Stimulated activated naive CD4-positive, alpha-beta T cell (primary cell): ENCODE measurements at places on chromosomes 4 and X.
A peak's percentile ranks its signal among the peaks of the same experiment; 100 is the strongest.

DNA sequence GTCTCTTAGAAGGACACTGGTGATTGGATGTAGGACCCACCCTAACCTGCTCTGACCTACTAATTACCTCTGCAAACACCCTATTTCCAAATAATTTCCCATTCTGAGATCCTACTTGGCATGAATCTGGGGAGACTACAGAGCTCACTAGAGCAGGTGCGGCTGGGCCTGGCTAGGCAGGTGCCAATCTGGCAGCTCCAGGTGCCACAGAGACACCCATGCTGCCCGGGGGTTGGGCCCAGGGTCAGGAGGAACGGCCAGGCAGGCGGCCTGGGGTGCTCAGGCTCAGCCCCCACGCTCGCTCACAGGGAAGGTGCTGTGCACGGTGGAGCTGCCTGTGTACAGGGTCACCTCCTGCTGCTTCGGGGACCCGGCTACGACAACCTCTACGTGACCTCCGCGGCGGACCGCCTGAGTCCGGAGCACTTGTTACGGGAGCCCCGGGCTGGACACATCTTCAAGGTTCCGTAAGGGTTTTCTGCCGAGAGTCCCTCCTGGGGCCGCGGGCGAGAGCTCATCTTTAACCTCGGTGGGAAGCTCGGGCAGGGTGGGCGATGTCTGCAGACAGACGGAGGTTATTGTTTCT, 26.5 kb upstream of the PLCXD1 start:
- no peak for DNase-seq

DNA sequence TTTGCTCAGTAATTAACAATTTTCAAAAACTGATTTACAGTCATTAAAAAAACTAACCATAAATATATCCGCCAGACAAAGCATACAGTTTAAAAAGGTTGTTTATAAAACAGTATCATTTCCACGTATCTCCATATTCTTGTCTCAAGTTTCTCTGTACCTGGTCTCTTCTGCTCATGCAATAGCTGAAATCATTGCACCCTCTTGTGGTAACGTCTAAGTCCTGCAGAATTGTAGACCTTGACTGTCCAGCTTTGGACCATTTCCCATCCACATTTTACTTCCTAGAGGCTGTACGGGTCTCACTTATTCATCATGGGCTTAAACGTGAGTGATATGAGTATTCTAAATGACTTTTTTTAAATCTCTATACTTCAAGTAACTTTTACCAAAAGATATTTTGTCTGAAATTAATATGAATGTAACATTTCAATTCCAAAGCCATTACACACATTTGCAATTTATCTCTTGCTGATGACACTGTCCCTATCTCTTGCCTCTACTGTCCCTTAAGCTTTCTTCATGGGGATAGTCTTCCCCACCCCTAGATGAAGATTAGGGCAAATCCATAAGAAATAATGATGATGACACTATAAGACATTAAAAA, 118.5 kb downstream of the BTC start:
- no peak for DNase-seq

DNA sequence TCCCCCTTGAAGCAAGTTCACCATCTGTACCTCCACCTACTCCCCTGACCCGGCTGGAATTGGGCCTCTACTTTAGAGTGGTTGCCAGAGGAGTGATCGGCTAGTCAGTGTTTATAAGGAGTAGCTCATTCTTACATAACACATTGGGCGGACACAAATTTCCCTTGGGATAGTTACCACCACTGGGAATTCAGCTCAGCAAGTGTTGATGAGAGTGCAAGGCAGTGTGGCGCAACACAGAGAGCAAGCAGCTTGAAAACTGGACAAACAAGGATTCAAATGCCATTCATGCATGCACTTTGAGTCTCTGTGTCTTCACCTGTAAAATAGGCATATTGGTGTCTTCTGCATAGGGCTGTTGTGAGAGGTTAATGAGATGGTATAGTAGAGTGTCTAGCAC, 92.7 kb downstream of the STK32B start:
- DNase-seq: no peak

- no peak for DNase-seq
These were observed 124.9 kb downstream of the STOX2 start for GRCh38 chr4:184030036-184030435.

GRCh38 chr4:73725510-73725909, 14.9 kb upstream of the CXCL8 start:
- no peak for DNase-seq

- DNase-seq: no peak
These were observed 5.3 kb upstream of the PAPSS1 start for GRCh38 chr4:107725281-107725859.

DNA sequence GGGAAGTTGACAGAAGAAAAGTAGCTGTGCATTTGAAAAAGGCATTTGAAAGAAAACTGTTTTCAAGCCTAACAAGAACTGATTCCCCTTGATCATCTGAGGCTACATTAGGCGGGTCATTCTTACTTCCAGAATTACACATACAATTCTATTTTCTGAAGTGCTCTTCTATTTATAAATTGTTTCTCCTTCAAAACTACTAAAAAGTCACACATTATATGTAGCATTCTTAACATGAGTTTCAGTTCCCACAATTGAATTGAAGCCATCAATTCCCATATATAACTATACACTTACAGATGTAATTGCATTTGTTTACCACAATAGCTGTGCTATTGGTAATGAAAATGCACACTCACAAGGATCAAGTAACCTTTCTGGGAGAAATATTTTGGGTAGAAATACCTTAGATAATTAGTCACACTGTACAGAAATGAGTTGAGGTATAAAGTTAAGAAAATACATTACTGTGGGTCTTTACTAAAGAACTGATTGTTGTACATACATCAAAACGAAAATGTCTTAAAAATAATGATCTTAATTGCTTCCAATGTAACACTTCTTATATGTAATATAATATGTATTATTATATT, 1688.0 kb upstream of the AGA start:
- DNase-seq: no peak

DNA sequence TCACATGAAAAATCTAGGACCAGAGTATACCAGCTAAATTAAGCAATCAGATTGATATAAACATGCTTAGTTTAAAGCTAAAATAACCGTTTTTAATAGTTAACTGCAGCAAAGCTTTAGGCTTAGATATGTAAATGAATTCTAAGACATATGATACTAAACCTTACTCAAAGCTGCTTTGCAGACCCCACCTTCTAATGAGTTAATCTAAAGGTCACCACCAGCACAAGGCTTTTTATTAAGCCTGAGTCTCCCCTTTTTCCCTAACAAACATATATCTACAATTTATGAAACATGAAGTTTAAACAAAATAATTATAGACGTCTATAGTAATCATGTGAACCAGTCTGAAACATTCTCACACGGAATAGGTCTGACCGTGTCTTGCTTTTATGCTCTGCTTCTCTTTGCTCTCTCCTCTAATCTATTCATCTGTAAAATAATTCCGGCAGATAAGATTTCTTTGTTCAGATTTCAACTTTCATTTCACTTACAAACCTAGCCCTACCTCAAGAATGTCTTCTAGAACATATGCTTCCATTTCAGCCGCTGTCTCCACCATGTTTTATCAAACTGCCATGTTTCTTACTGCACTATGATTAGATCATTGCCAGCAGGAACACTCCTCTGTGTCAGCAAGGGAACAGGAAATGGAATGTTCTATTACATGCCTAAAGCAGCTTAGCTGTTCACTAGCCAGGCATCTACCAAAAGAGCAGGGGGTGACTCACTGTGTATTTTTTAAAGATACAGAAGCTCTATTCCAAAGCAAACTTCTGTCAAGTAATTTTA, 35.9 kb downstream of the ANKRD17 start:
- DNase-seq: peak; percentile 82

GRCh38 chr4:60039908-60040307, 1160.2 kb upstream of the ADGRL3 start:
- DNase-seq: no peak

- DNase-seq: no peak
These were observed 3.1 kb upstream of the CYSLTR1 start for GRCh38 chrX:78330540-78330939.

GRCh38 chrX:124250835-124251437, 81.5 kb upstream of the TEX13D start:
- DNase-seq: no peak

DNA sequence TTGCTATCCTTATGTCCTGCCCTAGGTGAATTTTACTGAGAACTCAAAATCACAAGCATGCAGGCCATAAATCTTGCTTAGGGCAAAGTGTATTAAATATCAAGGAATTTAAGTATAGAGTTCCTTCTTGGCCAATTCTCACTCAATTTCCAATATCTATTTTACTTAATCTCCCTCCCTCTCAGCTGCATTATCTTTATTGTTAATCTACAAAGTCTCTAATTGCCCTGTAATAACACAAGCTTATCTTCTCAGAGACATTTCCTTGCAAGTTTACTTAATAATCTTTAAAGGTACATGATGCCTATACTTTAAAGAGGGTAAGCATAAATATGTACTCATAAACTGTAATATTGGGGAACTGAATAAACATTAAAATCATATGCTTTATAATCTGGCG, 26.9 kb upstream of the MAOB start:
- DNase-seq: no peak

GRCh38 chrX:55357236-55357635, 92.5 kb upstream of the PAGE3 start:
- peak; percentile 18 for DNase-seq

DNA sequence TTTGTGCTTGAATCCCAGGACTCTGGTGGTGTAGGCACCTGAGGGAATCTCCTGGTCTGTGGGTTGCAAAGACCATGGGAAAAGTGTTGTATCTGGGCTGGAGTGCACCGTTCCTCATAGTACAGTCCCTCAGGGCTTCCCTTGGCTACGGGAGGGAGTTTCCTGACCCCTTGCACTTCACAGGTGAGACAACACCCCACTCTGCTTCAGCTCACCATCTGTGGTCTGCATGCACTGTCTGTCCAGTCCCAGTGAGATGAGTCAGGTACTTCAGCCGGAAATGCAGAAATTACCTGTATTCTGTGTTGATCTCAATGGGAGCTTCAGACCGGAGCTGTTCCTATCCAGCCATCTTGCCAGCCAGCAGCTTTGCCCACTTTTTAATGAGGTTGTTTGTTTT, 353.0 kb upstream of the IRS4 start:
- DNase-seq: no peak

DNA sequence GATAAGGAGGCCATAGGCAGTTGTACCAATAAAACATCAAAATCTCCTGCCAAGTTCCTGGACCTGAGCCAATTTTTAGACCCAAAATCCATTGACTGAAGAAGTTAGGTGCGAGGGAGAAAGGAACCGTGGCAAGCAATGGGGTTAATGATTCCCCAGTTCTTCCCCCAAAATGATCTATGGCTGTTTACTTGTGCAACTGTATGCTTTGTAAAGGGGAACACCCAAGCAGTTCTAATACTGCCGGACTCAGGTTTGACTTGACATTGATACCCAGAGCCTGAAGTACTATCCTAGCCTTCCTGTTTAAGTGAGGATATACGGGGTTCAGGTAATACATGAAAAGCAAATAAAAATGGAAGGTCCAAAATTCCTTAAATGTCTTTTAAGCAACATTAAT, 6.7 kb upstream of the EIF4E start:
- DNase-seq: no peak

DNA sequence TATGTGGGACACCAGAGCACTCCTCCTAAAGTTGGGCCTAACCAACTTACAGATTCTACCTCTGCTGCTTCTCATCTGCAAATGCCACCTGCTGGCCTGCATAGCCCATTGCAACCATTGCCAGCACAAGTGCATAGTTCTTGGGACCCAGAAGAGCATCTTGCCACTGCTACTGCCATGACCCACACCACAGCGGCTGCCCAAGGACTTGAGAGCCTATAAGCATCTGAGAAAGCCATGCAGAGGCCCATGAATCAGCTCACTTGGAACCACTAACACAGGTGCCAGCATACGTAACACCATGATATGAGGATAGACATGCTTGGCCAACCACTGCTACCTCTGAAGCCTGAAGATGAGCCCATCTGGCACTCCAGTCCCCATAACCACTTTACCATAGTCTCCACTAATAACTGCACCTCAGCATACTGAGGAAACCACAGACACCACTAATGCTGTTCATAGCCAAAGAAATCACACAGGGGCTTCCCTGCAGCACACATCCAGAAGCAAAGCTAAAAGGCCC, 258.1 kb upstream of the AGTR2 start:
- no peak for DNase-seq

DNA sequence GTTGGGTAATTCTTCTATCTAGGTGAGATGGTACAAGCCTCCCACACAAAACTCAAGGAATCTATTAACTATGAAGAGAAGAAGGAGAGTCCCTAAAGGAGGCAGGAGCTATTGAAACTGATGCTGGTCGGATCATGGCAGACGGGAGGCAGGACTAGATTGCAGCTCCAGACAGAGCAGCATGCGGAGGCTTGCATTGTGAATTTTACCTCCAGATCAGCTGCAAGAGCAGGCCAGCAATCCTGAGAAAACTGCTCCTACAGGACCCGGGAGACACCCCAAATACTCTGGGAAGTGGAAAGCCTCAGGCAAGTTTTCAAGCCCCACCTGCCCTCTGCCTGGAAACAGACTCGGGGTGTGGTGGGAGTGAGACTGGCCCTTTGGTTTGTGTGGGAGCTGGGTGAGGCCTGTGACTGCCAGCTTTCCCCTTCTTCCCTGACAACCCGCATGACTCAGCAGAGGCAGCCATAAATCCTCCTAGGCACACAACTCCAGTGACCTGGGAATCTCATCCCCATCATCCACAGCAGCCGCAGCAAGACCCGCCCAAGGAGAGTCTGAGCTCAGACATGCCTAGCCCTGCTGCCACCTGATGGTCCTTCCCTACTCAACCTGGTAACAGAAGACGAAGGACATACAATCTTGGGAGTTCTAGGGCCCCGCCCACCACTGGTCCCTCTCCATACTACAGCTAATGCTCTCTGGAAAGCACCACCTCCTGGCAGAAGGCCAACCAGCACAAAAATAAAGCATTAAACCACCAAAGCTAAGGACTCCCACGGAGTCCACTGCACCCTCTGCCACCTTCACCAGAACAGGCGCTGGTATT, 30.9 kb downstream of the GATB start:
- DNase-seq: no peak

DNA sequence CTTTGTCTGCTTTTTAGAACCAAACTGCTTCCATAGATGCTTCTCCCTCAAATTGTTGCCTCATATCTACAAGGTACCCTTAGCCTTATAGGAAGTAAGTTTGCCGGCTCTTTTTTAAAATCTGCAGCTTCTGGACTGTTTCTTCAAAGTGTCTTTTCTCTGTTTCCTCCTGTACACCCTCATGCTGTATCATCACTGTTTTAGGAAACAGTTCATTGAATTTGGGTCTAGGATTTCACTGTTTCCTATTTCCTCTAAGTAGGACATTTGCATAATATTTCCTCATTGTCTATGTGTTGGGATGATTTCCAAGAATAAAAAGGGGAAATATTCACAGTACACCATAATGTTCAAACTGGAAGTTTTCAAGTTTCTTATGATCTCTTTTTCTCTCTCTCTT, 43.0 kb downstream of the BANK1 start:
- no peak for DNase-seq
